ENCODE measurements at places on chromosomes 2 and 18. TPM values are rescaled to one million over a fixed set of nuclear protein-coding genes. Genes with fewer than 3 reads are reported as not detected.

The ALPI gene
- not detected for total RNA-seq

- no peak for DNase-seq
Observed at GRCh38 chr2:14094592-14094991, 537.9 kb upstream of the LRATD1 start.

The STAT1 gene
- total RNA-seq, result 67.6 TPM

DNA sequence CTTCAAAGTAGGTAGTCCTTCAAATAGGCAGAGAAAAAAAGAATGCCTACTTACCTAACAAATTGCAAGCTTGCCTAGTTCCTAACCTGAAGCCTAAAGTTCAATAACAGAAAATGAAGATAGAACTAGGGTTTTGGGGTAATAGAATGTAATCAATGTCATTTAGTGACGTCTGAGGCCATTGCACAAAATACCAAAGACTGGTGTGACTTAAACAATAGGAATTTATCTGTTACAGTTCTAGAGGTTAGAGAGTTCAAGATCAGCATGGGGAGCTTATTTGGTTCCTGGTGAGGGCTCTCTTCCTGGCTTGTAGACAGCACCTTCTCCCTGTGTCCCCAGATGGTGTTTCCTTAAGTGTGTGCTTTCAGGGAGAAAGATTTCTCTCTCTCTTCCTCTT is 4.7 kb upstream of the NPC1 start:
- no peak for DNase-seq

The PLCD4 gene
- total RNA-seq, result 3.1 TPM

DNA sequence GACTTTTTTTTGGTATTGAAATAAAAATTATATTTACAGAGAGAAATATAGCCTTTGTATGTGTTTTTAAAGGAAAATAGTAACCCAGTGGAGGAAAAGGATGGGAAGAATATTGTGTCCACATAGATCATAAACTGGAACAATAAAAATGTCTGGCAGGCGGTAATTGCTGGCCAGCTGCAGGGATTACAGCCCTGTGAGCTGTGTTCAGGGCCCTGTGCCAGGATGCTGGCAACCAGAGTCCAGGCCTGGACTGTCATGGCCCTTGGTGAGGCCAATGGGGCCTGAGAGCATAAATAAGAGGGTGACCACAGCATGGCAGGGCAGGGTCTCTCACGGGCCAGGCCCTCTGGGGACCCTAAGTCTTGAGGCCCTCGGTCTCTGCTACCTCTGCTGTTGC is 171.2 kb downstream of the ACOXL start:
- DNase-seq, result no peak

DNA sequence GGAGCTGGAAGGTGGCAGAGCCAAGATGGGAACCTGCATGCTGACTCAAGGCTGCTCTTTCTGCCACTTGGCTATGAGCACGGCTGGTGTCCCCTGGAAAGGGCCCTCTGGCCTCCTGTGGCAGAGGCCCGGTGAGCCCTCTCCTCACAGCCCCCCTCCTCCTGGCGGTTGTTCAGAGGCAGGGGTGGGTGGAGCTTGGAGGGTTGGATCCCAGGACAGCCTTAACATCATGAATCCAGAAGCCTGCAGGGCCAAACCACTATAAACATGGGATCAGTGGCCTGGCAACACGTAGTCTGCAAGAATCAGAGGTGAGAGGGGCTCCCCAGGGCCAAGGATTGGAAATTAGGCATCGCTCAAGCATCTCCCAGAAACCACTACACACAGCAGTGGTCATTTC is 48.5 kb upstream of the LOXHD1 start:
- DNase-seq, result no peak

DNA sequence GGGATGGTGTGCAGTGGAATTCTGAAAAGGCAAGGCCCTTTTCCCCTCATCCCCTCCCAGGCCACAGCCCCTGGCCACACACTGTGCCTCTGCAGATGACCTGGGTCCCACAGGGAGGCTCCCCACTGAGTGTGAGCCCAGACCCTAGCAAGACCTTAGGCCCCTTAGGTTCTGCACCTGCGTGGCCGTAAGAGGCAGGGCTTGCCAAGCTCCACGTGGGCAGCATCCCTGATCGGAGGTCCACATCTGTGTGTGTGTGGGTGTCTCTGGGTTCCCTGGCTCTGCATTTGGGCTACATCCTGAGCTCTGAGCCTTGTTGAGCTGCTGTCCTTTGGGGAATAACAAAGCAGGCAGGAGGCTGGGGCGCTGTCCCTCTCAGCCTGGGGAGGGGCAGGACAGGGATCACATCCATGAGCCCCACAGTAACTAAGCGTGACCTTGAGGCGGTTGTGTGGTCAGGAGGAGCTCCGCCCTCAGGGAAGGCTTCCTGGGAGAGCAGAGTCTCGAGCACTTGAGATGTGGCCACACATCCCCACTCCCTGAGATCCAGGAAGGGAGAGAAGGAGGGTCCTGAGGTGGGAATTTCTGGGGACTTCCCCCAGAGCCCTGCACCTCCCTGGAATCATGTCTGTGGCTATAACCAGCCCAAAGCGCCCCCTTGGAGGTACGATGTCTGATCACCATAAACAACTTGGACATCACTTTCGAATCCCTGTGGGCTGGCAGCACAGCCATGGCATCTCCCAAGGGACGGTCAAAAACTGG is 84.8 kb downstream of the STPG4 start:
- DNase-seq, result no peak

GRCh38 chr2:174051741-174052583 is 86.8 kb upstream of the SP3 start:
- no peak for DNase-seq

The ANKRD30B gene
- total RNA-seq, result not detected

GRCh38 chr2:26692279-26692896 is at the start of gene KCNK3:
Gene KCNK3, plus strand, starts transcription at chr2:26692722. Its CDS starts 154 bp downstream, at chr2:26692876.
- DNase-seq, result peak; percentile 23

- DNase-seq, result no peak
Observed at GRCh38 chr2:198143793-198144192, 339.4 kb downstream of the PLCL1 start.

GRCh38 chr18:52409727-52410126 is 69.7 kb downstream of the DCC start:
- no peak for DNase-seq

GRCh38 chr2:156511803-156512202 is 75.6 kb downstream of the GPD2 start:
- DNase-seq, result no peak

The FAM110C gene
- not detected for total RNA-seq

DNA sequence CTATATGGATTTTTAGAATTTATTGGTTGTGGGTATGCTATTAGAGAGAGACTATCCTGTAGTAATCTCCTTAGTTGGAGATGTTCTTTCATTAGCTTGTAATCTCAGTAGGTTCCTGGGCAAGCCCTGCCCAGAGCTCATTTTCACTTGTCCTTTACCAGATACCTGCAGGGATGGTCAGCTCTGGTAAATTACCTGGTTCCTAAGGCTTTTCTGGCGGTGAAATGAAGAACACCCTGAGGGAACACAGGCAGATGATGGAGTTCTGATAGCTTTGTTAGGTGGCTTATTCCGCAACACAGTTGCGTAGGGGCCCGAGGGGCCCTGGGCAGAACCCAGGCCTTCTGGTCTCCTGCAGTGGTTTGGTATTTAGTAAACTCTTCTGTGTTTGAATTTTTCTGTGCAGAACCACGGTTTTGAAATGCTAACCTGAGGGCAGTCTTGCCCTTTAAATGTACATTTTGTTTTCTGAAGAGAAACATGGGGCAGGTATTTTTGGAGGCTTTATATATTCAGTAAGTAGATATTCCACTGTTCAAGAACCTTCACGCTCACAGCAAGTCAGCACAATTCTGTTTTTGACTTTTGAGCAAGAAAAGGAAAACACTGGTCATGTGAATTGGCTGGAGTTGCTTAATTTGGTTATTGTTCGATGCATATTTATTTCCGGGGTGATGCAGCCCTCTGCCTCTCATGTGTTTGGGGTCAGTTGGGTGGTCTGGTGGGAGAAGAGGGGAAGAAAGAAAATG is 22.4 kb downstream of the ZNF532 start:
- DNase-seq, result no peak

The GAL3ST2 gene
- total RNA-seq, result not detected

The AQP12B gene
- not detected for total RNA-seq

The L3MBTL4 gene
- total RNA-seq, result 0.18 TPM

The IL18R1 gene
- total RNA-seq, result 4.0 TPM

GRCh38 chr2:135985826-135986393 is 484 bp upstream of the DARS1 start:
- DNase-seq, result no peak

Measured in endothelial cell of umbilical vein (primary cell).